Stimulated activated CD8-positive, alpha-beta memory T cell treated with anti-CD3 and anti-CD28 coated beads, Interleukin-7, amount 100 ng/mL, for 1 hour (primary cell): ENCODE measurements at places on chromosomes 12 and 14.

GRCh38 chr14:73696466-73697400 lies 17.5 kb downstream of the PNMA1 start:
- DNase-seq: no peak

GRCh38 chr14:69289811-69290520 lies 30.0 kb downstream of the GALNT16 start:
- no peak for DNase-seq

- DNase-seq: peak; percentile 43
Observed at GRCh38 chr14:49853572-49854375, 1.2 kb upstream of the NEMF start.

DNA sequence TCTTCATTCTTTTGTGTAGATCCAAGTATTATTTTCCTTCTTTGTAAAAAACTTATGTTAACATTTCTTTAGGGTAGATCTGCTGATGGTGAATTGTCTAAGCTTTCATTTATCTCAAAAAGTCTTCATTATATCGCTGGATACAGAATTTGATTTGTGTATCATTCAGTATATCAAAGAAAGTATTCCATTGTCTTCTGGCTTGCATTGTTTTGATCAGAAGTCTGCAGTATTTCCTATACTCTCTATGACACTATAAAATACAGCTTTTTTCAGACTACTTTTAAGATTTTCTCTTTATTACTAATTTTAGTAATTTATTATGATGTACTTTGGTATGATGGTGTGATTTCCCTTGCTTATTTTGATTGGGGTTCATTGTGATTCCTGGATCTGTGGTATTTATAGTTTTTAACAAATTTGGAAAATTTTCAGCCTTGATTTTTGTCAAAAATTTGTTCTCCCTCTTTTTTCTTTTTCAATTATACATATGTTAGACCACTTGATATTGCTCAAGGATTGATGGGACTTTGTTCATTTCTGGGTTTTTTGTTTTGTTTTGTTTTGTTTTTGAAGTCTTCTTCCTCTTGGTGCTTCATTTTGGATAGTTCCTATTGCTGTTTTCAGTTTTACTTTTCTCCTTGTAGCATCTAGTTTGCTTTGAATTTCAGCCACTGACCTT lies 176.5 kb downstream of the ZFP36L1 start:
- DNase-seq: no peak

DNA sequence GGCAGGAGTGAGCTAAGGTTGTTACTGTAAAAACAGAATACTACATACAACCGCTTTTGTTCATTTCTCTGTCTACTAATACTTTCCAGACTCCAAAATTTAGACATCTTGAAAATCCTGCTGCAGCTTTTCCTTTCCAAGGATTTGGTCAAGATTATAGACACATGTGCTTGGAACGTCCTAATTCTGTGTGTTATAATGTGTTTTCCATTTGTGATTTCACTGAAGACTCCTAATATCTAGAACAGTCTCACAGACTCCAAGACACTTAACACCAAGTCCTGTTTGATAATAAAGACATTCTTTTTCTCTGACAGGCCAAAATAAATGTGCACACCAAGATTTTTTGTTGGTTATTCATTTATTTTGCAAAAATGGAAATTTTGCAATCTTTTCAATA lies 41.8 kb upstream of the TMTC2 start:
- no peak for DNase-seq

- DNase-seq: no peak
Observed at GRCh38 chr12:88235183-88235833, 93.2 kb downstream of the TMTC3 start.

- DNase-seq: no peak
Observed at GRCh38 chr14:55451398-55451797, 11.0 kb upstream of the TBPL2 start.

GRCh38 chr12:12870465-12870864 lies 20.9 kb upstream of the GPRC5A start:
- DNase-seq: no peak
